GM12892 (cell line): ENCODE measurements at places on chromosomes 2 and 18.

DNA sequence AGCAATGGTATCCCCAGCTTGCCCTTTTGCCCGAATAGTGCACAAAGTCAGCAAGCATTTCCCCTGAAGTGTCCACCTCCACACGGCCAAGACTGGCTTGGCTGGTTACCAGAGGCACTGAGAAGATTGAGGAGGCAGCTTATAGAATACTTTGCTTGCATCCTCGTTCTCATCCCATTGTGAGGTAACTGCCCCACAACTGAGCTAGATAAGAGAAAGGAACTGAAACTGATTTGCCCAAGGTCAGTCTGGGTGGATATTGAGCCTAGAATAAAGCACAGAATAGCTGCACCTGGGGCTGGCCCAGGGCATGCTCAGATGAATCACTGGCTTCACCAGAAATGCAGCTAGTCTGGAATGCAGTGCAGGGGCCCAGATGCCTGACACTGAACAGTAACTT is 32.7 kb upstream of the MAP4K3 start:
- peak; percentile 28 for DNase-seq

GRCh38 chr2:26103752-26104151 is 69.1 kb upstream of the GAREM2 start:
- no peak for DNase-seq

DNA sequence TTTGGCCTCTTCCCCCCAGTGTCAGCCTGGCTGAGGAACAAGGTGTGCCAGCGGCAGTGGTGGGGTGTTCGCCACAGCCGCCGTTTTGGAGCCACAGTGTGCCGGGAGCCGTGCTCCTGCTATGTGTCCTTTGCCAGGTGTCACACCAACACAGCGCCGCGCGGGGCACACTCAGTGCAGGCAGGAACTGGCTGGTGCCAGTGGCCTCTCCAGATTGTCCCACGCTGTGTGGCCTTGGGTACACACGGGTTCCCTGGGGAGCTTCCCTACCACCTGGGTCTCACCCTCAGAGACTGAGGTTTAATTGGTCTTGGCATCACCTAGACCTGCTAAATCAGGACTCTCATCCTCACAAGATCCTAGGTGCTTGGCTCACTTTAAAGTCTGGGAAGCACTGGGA is 171.6 kb downstream of the LDLRAD4 start:
- no peak for DNase-seq

- no peak for DNase-seq
Measured at GRCh38 chr2:176780348-176780747, 432.2 kb upstream of the HNRNPA3 start.

DNA sequence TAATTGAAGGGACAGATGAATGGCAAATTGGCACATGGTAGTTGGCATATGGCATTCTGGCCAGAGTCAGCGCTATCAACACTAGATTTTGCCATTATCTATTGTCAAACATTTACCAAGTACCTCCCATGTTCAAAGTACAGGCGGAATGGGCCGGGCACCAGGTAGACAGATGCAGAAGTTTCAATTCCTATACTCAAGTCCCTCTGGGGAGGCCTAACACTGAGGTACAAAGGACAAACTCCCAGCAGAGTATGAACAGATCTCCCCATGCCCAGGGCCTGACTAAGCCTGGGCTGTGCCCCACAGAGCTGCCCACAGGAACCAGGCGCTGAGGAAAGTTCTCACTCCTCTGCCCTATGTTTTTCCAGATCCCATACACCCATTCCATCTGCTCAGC is 257.5 kb upstream of the KLHL29 start:
- DNase-seq = no peak

- DNase-seq = no peak
Measured at GRCh38 chr2:11502740-11503292, 31.0 kb upstream of the GREB1 start.
